ENCODE measurements at places on chromosomes 11 and 22.

GRCh38 chr11:130766650-130767565, 149.4 kb downstream of the SNX19 start:
- no peak for DNase-seq

- DNase-seq: no peak
Observed at GRCh38 chr11:117881217-117881616, 4.8 kb upstream of the FXYD6 start.

GRCh38 chr11:75845324-75845723, 30.3 kb downstream of the UVRAG start:
- DNase-seq: no peak

GRCh38 chr11:65563601-65564000, 5.4 kb upstream of the LTBP3 start:
- DNase-seq: no peak

- no peak for DNase-seq
Observed at GRCh38 chr11:92269021-92269420, 44.4 kb downstream of the FAT3 start.

DNA sequence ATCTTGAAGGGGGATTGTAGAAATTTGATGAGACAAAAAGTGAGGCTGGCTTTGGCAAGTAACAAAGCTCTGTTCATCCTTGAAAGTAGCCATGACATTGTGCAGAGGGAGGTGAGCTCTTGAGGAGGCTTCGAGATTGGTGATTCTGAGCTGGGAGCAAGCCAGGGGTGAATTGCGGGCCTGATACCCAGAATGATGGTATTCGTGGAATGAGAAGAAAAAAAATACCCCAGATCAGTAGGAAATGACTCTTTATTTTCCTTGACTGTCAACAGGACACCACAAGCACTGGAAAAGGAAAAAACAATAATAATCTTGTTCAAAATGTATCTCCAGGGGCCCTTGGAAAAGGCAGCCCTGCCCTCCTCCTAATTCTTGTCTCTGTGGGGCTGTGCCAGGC, 62.7 kb downstream of the TSPAN18 start:
- no peak for DNase-seq

DNA sequence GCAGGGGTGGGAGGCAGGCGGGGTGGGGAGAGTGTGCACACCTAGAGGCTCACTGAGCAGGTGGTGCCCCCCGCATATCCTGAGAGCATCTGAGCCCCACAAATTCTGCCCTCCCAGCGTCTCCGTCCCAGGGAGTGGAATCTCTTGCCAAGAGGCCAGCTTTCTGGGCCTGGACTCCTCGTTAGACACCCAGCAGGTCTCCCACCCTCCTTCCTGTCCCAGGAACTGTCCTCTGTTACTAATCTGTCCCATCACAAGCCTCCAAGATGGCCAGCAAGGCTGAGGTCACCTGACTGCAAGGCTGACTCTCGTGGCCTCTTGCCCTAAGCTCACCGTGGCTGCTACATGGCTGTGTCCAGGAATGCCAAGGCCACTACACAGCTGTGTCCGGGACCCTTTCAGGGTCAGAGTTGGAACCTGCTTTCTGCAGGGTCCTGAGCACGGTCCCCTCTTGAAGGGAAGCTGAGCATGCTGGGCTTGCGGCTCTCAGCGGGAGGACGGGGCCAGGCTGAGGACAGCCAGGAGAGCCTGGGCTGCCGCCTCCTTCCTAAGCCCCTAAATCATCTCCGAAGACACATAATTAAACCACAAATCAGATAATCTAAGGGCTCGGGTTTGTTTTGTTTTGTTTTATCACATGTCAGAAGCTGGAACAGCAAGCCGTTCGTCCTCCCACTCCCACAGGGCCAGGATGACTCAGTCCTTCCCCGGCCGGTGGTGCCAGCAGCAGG, 1327.3 kb downstream of the TBC1D22A start:
- no peak for DNase-seq

DNA sequence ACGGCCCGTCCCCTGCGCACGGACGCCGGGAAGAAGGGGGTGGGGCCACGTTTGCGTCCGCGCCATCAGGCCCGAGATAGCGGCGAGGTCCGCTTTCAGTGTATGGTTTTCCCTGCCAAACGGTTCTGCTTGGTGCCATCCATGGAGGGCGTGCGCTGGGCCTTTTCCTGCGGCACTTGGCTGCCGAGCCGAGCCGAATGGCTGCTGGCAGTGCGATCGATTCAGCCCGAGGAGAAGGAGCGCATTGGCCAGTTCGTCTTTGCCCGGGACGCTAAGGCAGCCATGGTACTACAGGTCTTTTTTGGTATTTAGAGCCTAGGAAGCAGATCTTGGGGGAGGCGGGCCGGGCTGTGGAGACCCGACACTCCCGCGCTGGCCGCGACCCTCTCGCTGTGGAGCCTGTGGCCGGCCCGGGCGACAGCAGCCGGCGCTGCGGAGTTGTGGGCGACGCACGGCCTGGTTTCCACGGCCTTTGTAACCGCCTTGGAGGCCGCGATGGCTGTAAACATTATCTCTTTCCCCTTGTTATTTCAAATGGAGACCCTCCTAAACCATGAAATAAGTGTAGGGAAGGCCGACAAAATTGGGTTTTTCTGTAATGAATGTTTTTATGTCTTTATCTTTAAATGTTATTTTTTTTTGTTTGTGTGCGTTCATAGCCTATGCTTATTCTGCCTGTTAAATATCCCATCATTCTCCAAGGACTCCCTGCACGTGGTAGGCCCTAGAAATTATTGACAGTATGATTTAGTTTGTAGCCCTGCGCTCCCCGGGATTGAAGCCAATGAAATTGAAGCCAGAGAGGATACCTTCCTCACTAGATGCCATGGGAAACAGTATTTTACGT, at the start of gene AASDHPPT:
Gene AASDHPPT (plus strand): TSS at position 54 of the 847 bp plus-strand sequence. CDS start 49 bp downstream, at position 103.
- no peak for DNase-seq

GRCh38 chr11:76453248-76453647, 8.4 kb downstream of the EMSY start:
- DNase-seq: no peak

- no peak for DNase-seq
Observed at GRCh38 chr11:114036147-114036811, 23.2 kb upstream of the ZBTB16 start.

- no peak for DNase-seq
Observed at GRCh38 chr11:57418131-57418530, 8.8 kb downstream of the SLC43A3 start.

DNA sequence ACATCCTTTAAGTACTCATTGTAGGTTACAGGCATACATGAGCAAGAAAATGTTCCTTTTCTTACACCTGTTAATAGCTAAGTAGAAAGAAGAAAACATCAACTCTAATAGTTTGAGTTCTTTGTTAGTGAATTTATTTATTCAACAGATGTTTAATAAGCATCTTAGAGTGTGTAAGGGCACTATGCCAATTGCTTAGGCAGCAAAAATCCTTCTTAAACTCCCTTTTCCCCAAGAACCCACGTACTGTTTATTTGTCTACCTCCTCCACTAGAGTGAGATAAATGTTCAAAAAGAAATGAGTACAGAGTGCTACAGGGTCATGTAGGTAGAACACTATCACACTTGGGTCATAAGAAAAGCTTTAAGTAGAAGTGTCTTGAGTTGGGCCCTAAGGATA, 131.4 kb downstream of the CD44 start:
- DNase-seq: no peak

GRCh38 chr11:124168796-124169195, 14.3 kb upstream of the OR10D3 start:
- DNase-seq: no peak

DNA sequence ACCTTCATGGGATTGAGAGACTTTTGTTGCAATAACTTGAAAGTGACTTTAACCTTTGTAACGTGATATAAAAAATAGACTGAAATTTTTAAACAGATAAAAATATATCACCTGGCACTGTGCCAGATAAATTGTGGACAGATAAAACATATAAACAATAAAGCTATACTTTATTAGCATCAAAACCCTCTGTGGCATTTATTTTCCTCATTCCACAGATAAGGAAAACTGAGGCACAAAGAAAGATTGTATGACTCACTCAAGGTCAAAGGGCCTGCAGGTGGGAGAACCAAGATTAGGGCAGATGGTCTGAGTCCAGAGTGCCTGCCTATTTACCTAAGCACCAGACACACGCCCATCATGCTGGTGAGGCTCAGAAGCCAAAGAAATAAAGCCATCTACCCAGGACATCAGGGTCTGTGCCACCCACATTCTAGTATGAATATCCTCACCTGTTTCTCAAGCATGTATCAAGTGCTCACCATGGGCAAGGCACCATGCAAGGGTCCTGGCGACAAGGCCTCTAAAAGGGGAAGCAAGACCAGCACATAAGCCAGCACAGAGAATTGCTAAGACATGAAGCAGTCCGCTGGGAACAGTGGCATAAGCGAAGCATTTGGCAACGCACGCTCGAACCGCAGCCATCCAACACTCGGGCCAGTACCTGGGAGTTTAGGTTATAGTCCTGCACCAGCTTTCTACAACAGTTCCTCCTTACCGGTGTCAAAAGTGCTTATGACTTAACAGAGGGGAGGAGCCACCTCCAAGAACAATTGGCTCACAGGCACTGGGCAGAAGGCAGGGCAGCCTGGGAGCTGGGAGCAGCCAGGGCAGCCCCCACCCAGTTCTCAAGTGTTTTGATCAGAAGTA, 17.6 kb downstream of the MYH9 start:
- DNase-seq: no peak

GRCh38 chr11:64747961-64748665, 4.2 kb upstream of the RASGRP2 start:
- no peak for DNase-seq

DNA sequence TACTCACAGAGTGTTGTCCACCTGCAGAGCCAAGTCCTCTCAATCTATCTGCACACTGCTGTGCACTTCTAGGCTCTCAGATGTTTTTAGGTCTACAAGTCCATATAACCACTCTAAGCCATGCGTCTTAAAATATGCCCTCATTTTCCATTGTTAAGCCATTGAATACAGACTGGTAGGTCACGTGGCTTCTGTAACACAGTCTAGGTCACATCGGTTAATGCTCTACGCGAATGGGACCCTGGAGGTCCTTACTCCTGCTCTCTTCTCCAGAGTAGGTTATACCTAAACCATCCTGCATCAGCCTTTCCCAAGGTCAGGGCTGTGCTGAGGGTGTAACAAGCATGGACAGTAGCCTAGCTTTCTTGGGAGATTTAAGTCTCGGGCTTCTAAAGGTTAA, 819 bp downstream of the JAML start:
- DNase-seq: no peak

DNA sequence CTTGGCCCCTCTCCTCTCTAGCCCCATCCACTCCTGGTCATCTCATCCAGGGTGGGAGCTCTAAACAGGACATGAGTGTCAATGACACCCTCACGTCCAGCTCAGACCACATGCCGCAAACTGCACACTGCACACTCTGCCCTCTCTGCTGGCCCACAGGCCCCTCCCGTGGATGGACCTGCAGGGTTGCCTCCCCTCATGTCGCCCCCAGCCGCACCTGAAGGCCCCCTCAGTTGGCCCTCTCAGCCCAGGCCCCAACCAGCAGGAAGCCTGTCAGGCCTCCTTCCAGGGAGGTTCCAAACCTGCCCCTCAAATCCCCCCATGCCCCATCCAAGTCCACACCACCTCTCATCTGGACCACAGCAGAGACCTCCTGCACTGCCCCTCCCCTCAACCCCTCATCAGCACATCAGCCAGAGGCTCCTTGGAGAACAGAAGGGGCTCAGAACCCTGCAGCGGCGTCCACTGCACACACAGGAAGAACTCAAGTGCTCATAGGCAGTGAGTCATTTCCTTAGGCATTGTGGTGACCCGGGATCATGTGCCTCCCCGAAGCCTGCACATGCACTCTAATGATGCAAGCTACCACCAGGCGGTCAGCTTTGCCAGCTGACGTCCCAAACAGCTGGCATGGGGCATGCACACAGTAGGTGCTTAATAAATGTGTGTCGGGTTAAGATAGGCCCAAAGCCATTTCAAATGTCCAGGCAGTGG, 12.9 kb upstream of the CDKN1C start:
- no peak for DNase-seq

GRCh38 chr11:69816671-69817070, 2.5 kb downstream of the FGF3 start:
- DNase-seq: no peak

DNA sequence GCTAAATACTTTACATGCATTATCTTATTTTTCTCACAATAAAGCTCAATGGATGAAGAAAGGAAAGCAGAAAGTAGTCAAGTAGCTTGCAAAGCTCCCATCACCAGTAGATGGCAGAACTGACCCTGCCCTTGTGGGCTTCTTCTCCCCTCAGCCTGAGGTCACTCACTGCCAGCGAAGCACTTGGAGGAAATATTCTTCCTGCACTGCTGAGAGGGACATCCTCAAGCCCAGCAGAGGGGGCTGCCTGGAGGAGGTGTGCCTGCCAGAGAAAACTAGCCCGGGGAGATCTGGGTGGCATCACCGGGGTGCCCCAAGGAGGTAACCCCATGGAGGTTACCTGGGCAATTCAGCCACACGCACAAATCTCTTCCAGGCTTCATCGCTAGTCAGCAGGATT, 6.6 kb downstream of the APOL4 start:
- DNase-seq: no peak

- no peak for DNase-seq
Observed at GRCh38 chr11:65206441-65206841, 24.7 kb downstream of the CAPN1 start.

- DNase-seq: no peak
Observed at GRCh38 chr11:85737738-85738137, 51.7 kb upstream of the CCDC89 start.

DNA sequence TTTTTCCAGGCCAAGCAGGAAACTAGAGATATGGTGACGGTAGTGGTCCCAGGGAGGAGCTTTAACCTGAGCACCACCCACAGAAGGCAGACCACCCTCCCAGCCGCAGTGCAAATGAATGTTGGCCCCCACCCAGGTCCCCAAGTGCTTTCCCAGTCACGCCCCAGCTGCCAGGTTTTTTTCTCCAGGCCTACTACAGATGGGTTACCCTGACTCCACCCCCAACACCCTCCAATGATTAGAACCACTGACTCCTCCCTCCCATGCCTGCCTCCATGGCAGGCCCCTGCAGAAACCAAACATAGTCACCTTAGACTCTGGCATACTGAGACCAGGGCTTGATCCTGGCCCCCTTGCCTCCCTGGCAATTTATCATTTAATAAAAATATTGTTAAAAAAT, 58.7 kb upstream of the CHST1 start:
- no peak for DNase-seq

GRCh38 chr11:65432100-65432650, 9.6 kb downstream of the NEAT1 start:
- DNase-seq: no peak

DNA sequence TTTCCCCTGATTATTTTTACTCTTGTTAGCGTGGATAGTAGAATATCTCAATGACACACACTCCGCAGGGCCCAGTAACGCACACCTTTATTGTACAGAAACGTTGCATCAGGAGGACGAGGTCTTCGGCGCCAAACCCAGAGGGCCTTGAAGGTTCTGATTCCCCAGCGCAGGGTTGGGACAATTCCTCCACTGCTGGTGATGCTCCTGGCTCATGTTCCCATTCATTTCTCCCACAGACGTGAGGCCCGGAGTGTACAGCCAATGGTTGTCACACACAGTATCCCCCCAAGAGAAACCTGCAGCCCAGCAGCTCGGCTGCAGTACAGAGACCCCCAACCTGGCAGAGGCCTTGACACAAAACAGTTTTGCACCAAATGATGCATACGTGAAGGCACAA, 6.1 kb upstream of the ANO1 start:
- no peak for DNase-seq

All from esophagus squamous epithelium (tissue), 5 donors.